Activated CD4-positive, alpha-beta T cell treated with anti-CD3 and anti-CD28 coated beads, Interleukin-2, Interleukin-4, amounts not matched to agents 100 ng/mL and 50 ng/mL, durations not matched to agents 16 hours and 8 hours (primary cell): ENCODE measurements at places on chromosomes 7 and 10.
A peak's percentile ranks its signal among the peaks of the same experiment; 100 is the strongest.

GRCh38 chr7:122013630-122014029 is 130.4 kb downstream of the AASS start:
- DNase-seq, result no peak

- DNase-seq, result peak; percentile 61
Measured at GRCh38 chr10:102422545-102423129, 2.0 kb downstream of the FBXL15 start.

DNA sequence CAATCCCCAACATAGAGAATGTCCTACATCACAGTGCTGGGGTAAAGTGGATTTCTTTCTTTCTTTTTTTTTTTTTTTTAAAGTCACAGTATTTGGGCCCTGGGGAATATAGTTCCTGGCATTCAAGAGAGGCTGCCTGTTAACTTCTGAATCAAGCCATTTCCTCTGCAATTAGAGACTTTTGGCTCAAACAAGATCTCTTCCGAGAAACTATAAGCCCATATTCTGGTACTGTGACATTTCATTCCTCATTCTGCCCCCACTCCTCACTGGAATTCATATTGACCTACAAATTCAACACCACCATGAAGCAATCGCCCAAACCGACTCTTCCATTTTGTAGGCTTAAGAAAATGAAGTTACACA is 187.4 kb downstream of the PHTF2 start:
- DNase-seq, result no peak

DNA sequence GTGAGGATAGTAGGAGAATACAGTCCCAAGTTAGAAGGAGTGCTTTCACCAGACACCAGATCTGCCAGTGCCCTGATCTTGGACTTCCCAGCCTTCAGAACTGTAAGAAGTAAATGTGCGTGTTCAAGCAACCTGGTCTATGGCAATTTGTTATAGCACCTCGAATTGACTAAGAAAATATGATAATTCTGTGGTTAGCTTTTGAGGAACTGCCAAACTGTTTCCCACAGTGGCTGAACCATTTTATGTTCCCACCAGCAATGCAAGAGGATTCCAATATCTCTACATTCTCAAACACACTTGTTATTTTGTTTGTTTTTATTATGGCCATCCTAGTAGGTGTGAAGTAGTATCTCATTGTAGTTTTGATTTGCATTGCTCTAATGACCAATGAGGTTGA is 47.0 kb downstream of the RBM20 start:
- DNase-seq, result no peak

- no peak for DNase-seq
Measured at GRCh38 chr10:44988957-44989585, 10.5 kb upstream of the DEPP1 start.

- no peak for DNase-seq
Measured at GRCh38 chr10:29840516-29841276, 205.9 kb upstream of the SVIL start.

- DNase-seq, result no peak
Measured at GRCh38 chr10:106424981-106425380, 739.5 kb downstream of the SORCS1 start.

GRCh38 chr7:117873310-117874190 is at the start of gene CTTNBP2:
CTTNBP2 (minus strand) TSS chr7:117873441; CDS start chr7:117873415, 26 bp downstream.
- no peak for DNase-seq

- DNase-seq, result peak; percentile 51
Measured at GRCh38 chr7:56105508-56105907, 768 bp downstream of the CHCHD2 start.

- DNase-seq, result peak; percentile 11
Measured at GRCh38 chr7:106520962-106521514, 139.9 kb downstream of the CCDC71L start.

GRCh38 chr10:23343591-23344240 is 881 bp downstream of the C10orf67 start:
- DNase-seq, result peak; percentile 46

GRCh38 chr7:4692055-4692454 is 10.0 kb downstream of the FOXK1 start:
- no peak for DNase-seq

GRCh38 chr7:138257459-138258196 is 181.4 kb downstream of the AKR1D1 start:
- no peak for DNase-seq

GRCh38 chr7:45225311-45225947 is 67.8 kb downstream of the RAMP3 start:
- DNase-seq, result no peak

DNA sequence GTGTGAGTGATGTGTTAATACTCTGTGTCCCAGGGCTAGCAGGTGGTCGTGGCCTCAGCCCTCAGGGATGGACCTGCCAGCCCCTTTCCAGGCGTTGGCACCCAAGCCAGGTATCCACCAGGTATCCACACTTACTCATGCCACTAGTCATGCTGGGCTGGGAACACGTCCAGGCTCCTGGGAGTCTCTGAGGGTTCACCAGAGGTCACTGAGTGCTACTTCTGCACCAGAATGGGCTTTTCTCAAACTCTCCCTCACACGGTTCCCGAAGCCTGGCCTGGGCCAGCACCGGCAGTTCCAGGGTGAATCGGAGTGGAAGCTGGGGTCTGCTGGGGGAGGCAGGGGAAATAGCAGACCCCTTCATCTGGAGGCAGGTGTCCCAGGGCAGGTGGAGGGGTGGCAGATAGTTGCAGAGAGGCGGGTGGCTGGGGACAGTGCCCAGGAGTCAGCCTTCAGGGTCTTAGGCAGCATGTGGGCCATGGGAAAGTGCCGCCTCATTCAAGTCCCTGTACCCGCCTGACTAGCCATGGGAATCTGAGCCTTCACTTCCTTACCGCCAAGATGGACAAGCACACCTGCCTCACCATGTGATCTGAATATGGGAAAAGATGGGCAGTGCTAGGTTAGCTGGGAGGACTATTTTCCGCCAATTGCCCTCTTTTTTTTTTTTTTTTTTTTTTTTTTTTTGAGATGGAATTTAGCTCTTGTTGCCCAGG is 95.5 kb upstream of the GTF2I start:
- no peak for DNase-seq

DNA sequence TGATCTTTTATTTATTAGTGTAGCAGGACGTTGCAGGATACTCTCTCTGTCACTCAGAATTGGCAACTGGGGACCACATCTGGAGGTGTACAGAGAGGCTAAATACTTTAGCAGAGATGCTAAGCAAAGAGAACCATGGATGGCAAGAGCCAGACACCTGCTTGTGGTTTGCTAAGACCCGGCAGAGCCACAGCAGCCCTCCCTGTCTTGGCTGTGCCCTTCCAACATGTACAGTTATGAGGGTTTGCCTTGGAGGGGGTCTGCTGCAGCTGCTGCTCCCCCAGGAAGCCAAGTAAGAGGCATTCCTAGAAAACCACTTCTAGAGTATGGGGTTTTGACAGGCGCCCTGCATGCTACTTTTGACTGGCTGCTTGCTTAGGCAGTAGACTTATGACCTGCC is 5.1 kb downstream of the NPVF start:
- no peak for DNase-seq

- peak; percentile 63 for DNase-seq
Measured at GRCh38 chr10:3067118-3067858, at the start of gene PFKP. PFKP (plus strand) TSS chr10:3067548; CDS start chr10:3067596, 48 bp downstream.

GRCh38 chr7:98664882-98665281 is 47.8 kb downstream of the NPTX2 start:
- DNase-seq, result no peak

GRCh38 chr10:105698592-105698991 is 1057.5 kb downstream of the SORCS3 start:
- no peak for DNase-seq

- DNase-seq, result peak; percentile 25
Measured at GRCh38 chr10:25758041-25758457, 176.0 kb upstream of the MYO3A start.

- DNase-seq, result peak; percentile 93
Measured at GRCh38 chr7:25968205-25968993, 183.6 kb upstream of the NFE2L3 start.

- DNase-seq, result no peak
Measured at GRCh38 chr7:95589031-95589430, 7.3 kb downstream of the PDK4 start.
